ENCODE measurements at places on chromosomes 1 and 21.

GRCh38 chr1:20262810-20263534 lies 27.7 kb upstream of the VWA5B1 start:
- DNase-seq = no peak

DNA sequence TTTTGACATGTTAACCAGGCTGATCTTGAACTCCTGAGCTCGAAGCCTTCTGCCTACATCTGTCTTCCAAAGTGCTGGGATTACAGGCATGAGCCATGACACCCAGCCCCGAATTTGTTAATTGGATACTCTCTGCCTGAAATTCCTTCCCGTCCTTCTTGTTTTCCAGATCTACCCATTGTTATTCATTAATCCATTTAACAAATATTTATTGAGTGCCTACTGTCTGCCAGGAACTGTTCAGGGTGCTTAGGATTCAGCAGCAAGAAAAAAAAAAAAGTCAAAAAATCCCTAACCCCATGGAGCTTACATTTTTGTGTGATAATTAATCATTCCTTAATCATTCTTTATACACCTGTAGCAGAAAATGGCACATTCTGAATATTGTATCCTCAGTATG lies 206.8 kb upstream of the FOXD3 start:
- DNase-seq = no peak

DNA sequence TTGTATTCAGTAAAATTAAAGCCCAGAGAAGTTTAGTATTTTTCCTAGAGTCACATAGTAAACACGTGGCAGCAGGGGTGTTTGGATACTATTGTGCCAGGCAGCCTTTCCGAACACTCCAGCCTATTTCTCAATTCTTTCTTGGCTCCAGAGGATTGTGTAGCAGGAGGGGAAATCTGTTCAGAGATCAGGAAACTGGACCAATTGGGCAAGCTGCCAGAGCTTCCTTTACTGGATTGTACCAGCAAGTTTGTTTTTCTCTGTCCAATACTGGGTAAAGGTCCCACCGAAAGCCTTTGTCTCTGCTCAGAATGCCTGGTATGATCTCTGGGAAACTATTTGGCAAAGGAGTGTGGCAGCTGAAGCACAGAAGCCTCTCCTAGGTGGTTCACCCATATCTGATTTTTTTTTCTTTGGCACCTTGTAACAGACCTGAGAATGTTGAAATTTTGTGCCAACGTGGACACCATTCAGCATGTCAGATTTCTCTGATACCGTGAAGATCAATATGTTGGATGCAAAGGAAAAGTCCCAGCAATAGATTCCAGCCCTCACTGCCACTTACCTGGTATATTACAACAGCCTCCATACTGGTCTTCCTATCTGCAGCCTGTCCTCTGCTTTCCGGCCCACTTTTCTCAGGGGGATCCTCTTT lies 126.2 kb downstream of the FGGY start:
- no peak for DNase-seq

DNA sequence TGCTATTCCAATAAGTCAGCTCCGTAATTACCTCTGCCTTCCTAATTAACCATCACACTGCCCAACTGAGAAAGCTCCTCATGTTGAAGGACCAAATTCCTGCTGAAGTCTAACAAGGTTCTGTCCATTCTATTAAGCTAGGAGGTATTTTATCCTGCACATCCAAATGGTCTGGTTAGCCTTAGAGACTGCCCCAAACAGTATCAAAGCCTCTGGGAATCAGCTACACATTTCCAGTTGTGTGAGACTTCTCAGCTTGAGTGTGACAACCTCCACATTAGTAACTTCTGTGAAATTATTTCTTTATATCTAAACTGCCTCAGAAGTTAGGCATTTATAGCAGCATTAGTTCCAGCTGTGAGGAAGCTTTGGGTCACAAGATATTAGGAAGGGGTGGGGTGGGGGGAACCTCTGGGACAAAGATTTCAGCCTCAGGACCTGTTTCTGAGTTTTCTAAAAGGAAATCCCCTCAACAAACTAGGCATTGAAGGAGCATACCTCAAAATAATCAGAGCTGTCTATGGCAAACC lies 150.5 kb upstream of the DUSP10 start:
- DNase-seq = no peak

DNA sequence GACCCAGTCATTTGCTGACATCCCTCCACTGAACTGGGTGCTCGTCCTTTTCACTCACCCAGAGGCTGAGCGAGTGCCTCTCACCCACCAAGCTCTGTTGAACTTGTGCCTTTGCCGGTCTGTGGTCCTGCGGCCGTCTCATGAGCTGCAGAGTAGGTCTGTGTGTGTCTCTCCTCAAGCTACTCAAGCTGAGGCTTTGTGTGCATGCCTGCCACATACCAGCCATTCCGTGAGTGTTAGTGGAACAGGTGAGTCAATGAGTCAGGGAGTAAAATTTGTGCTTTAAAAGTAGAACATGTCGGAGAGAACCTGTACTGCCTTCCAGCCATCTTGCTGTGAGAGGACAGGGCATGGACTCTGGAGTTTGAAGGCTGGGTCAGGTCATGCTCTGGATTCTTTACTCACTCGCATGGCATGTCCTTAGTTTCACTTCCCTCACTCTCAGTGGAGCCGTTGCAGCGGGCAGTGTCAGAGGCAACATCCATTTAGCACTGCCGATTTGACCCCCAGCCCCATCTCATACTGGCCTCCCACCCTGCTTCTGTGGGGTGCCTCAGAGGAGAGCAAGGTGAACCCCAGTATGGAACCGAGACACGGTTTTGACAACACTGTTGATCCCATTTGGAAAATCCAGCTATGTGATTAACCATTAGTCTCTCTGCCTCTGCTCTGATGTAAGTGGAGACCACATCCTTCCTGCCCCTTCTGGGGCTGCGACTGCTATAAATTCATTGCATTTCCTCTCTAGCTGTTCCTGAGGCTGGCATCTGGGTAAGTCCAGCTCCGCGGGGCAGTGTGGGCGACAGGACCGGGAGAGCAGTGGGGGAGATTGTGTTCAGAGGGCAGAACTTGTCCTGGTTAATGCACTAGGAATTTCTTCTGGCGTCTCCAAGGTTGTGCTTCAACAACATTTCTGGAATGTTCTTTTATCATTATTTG lies at the start of gene NLRP3:
NLRP3 (plus strand) TSS at position 751 of the 939 bp plus-strand sequence. CDS start 2,628 bp downstream, outside the sequence.
- DNase-seq = peak; percentile 47

- DNase-seq = no peak
Measured at GRCh38 chr1:85022700-85023099, 25.6 kb downstream of the MCOLN3 start.

- DNase-seq = no peak
Measured at GRCh38 chr1:47627471-47628370, 189.9 kb downstream of the FOXD2 start.

- no peak for DNase-seq
Measured at GRCh38 chr1:230507236-230507635, 81.1 kb upstream of the PGBD5 start.

DNA sequence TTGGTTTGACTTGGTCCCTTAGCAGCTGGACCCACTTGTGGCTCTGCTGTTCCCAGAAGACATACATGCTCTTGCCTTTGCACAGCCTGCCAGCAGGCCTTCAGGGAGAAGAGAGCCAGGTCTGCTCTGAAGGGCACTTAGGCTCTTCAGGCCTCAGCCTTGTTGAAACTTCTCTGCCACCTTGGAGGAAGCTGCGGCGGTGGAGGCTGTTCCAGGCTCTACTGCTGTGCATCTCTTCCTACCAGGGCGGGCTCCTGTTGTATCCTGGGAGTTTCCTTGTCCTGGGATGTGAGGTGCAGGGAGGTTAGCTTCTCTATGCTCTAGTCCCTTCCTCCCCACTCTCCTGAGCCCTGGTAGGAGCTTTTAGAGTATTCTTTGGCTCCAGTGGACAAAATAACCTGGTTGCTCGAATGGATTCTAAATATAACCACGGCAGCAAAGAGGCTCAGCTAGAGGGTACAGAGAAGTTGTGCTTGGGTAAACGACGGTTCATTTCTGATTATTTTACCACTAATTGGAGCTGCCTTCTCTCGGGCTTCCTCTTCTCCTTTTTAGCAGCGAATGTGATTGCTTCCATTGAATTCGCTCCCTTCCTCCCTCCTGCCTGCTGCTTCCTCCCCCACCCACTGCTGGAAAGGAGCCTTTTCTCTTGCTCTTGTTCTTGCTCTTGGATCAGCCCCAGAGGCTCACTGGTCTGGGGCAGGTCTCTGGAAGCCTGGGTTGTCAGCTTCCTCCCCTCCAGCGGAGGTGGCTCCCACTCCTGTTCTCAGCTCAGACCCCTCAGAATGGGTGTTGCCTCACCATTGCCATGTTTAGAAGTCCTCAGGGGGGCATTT lies 126.6 kb upstream of the CACNA1E start:
- DNase-seq = no peak

GRCh38 chr1:175530622-175531375 lies 212.6 kb downstream of the TNR start:
- DNase-seq = no peak

DNA sequence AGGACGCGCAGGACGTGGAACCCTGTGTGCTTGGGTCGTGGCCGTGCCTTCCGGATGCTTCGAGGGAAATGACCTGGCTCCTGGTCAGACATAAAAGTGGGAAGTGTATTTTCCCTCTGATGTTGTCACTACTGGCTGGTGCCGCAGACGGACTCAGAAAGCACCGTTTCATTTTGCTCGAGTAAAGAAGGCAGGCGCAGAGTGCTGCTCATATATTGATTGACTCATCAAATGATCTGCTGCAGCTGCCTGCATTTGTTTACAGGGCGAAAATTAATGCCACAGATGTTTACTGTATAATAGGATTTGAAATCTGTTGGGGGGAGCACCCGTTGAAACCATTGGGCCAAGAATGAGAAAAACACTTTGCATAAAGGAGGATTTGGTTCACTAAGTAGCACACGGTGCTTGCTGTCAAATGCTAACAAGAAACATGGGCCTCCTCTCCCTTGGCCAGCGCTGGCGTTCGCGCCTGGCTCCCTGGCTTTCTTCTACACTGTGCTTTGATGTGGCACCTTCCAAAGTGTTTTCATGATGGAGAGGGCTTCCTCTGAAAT lies 365.5 kb downstream of the CAMTA1 start:
- DNase-seq = no peak

- no peak for DNase-seq
Measured at GRCh38 chr21:16302851-16303282, 573.1 kb downstream of the USP25 start.

DNA sequence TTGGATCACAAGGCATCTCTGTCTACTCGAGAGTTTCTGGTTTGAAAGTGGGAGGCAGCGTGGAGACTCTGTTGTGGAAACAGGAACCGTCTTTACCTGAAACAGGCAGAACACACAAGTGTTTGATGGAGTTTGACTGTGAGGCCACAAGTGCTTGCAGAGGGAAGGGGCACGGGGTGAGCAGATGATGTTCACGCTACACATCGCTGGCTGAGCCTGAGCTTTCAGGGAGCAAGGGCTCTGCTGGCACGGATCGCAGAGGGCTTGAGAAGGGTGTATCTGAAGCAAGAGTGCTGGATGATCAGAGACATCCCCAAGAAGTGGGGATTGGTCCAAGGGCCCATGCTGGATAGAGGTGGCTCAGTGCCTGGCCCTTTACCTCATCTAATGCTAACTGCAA lies 59.3 kb downstream of the IGSF21 start:
- DNase-seq = no peak

DNA sequence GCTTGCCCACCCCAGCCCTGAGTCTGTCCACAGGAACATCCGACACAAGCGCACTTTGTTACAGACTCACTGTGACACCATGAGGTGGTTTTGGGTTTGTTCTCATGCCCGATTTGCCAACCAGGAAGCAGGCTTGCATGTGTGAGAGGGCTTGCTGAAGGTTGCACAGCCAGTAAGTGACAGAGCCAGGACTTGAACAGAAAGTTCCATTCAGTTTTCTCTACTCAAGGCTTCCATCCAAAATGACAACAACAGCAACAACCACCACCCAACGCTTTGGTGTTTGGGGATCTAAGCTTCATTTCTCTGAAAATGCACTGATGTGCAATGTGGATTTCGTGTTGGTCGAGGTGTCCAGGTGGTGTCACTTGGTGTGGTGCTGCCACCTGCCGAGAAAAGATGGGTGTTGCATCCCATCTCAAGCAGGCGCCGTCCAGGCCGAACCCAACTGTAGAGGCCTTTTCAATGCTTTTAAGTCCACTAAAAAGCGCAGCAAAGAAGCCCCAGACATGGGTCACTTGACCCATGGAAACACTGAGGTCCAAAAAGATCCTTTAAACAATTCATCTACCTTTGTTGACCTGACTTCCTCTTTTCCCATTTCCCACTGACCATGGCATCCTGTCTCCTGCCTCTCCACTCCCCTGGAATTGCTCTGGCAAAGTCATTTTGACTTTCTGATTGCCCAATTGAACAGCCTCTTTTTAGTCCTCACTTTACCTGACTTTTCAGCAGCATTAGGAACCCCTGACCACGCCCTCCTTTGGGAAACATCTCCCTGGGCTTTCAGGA lies 12.2 kb downstream of the CITED4 start:
- DNase-seq = peak; percentile 66

- DNase-seq = no peak
Measured at GRCh38 chr1:209153411-209153810, 430.1 kb upstream of the CAMK1G start.

DNA sequence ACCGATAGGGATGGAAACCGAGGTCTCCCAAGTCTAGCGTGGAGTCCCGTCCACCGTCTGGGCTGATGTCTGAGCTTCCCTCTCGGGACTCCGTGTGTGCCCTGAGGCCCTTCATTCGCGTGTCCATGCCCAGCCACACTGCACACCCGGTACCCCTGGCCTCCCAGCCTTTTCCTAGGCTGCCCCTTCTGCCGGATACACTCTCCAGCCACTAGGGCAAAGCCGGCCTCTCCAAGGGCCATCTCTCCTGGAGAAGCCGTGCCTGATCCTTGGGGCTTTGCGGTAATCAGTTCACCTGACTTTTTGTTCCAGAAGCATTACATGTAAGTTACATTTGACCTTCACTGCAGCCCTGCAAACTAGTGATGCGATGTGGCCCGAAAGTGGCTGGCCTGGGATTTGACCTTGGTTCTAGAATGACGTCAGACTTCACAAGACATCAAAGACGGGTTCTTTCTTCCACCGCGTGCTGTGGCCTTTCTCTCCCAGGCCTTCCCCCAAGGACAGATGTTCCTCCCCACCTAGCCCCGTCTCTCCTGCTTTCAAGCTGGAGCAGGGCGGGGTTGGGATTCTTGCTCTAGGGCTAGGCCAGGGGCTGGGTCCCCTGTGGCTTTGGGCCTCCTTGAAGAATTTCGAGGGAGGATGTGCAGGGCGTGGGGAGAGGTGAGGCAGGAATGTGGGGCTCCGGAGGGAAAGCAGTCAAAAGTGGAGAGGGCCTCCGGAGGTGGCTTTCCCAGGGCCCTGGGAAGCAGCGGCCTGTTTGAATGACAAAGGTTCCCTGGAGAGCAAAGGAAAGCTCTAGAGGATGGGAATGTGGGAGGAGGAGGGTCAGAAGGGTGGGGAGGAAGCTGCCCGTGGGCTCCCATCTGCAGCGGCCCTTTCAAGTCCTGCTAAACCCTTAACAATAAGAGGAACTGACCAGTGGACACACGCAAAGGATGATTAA lies 49.7 kb upstream of the SLC2A1 start:
- no peak for DNase-seq

GRCh38 chr1:117017648-117018047 lies 16.1 kb downstream of the CD101 start:
- DNase-seq = no peak

GRCh38 chr1:59505596-59506028 lies 208.7 kb downstream of the FGGY start:
- no peak for DNase-seq
